Ascending aorta (tissue), 2 donors: ENCODE measurements at places on chromosomes 6 and 20.
A peak's percentile ranks its signal among the peaks of the same experiment; 100 is the strongest.

GRCh38 chr6:38827024-38827423, 111.9 kb downstream of the DNAH8 start:
- DNase-seq = no peak

- no peak for DNase-seq
Measured at GRCh38 chr6:74491844-74492374, 713.9 kb downstream of the COL12A1 start.

DNA sequence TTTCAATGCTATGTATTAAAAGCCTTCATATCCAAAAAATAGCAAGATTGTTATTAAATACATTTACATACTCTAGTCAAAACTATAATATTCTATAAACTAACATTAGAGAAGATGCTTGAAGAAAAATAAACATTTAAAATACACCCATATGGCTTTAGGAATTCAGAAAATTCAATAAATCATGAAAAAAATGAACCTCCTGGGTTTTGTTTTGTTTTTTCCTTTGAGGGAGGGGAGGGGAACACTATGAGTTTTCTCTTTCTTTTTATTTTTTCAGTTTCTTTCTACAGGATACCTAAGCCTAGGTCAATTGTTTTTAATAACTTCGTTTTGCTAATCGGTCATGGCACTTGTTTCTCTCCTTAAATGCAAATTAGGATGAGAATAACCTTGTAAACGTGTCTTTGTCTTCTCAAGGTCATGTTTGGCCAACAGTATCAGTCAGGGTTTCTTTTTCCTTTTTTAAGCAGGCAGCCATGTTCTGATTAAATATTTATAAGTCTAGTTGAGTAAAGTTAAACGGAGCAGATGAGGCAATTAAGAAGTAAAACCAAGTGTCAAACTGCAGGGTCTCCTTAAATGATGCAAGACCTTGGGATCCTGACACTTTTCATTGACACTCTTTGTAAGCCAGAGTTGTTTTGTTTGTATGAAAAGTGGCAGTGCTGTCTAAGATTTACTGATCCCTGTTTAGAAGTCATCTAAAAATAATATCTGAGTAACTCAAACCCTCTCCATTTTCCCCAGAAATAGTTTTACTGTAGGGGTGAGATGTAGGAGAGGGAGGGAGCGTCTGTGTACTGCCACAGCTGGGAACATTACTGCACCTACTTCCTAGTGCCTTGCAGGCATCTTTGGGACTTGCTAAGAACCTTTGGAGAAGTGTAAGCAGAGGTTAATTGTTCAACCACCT, 392.3 kb downstream of the PLCB1 start:
- no peak for DNase-seq

- no peak for DNase-seq
Measured at GRCh38 chr6:135183002-135183531, 2.0 kb downstream of the MYB start.

GRCh38 chr6:11097476-11097875, 3.8 kb downstream of the SMIM13 start:
- DNase-seq = no peak

DNA sequence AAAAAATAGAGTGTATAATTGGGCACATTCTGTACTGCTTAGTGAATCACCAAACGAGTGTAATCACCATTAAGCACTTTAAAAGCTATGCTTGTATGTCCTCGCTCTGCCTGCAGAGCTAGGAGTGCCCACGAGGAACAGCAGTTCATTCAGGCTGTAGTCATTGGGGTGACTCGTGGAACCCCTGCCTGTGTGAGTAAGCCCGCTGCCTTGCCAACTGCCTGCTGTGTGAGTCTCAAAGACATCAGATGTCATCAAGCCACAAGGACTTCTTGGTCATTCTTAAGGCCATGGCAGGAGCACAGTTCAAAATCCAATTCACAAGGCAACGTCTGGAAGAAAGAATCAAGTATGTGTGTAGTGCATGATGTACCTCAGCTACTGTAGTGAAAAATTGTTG, 60.4 kb downstream of the FOXO3 start:
- DNase-seq = peak; percentile 83

DNA sequence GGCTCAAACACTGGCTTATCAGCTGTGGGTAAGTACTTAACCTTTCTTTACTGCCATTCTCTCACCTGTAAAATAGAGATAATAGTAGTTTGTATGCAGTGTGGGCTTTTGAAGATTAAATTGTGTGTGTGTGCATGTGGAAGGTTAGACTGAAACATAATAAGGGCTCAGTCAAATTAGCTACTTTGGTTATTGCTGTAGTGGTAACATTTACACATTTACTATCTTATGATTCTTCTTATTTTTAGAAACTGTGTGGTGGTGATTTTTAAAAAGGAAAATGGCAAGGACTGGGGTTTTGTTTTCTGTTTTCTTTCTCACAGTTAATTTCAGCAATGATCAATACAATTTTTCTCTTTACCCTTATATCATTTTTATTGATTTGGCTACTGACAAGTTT, 206.9 kb downstream of the NKAIN2 start:
- DNase-seq = no peak

DNA sequence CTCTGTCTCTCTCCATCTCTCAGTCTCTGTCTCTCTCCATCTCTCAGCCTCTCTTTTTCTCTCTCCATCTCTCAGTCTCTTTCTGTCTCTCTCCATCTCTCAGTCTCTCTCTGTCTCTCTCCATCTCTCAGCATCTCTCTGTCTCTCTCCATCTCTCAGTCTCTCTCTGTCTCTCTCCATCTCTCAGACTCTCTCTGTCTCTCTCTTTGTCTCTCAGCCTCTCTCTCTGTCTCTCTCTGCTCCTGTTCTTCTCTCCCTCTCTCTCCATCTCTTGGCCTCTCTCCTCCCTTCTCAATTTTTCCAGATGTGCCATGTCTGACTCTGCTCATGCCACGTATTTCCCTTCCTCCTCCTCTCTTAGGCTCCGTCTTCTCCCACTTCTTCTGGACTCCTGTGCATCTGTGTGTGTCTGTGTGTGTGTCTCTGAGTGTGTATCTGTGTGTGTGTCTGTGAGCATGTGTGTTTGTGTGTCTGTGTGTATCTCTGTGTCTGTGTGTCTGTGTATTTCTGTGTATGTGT, 72.7 kb downstream of the SRC start:
- no peak for DNase-seq

DNA sequence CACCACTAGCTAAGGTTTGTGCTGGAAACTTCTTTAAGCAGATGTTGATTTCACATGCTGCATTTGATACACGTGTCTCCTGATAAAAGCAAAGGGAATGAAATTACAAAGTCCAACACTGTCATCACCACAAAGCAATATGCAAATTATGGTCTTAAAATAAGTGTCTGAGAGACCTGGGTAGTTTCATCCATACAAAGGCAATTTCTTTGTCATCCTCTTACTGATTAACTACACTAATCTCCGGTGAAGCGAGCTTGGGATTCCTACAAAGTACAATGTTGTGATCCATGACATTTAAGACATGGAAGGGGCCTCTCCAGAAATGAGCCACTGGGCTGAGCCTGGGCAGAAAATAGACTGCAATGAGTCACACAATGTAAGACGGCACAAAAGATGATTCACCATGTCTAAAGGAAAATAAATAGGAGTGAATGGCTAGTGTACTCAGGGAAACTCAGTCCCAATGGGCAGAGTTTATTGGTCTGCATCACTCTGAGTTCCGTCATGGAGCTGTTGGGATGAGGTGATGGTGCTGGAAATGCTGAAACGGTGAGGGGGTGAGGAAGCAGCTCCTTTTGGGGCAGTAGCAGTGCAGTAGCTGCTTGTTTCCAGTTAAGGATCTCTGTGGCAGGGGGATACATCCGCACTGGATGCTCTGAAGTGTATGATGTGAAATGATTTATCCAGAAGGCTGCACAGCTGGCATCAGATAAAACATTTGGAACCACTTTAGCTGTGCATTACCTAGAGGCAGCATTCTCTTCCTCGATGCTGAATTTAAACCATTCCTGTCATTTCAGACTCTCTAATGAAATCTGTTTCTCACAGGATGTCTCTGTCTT, 103.3 kb downstream of the IBTK start:
- DNase-seq = peak; percentile 15

GRCh38 chr6:14118091-14118439, 493 bp downstream of the CD83 start:
- no peak for DNase-seq

DNA sequence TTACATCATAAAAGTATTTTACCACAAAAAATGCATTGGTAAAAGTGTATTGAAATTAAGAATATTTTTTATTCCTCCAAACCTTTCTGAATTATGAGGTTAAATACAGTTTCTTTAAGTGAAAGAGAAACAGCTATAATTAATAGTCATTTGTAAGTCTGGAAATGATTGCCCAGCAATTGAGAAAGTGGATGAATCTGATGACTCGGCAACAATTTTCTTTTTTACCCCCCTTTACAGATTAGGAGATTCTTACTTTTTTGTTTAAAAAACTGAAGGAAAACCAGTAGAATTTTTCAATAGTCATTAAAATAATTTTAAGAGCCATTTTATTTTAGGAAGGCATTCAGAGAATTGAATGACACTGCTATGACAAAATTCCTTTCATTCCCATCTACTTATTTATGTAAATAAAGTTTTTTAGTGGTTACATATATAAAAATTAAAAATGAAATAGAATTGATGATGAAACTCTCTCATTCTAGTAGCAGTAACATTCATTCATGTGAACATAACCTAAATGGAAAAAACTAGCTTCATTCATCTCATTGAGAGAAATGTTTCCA, 169.6 kb upstream of the PRND start:
- no peak for DNase-seq

GRCh38 chr6:53014744-53015143, 19.7 kb upstream of the GSTA4 start:
- DNase-seq = no peak

DNA sequence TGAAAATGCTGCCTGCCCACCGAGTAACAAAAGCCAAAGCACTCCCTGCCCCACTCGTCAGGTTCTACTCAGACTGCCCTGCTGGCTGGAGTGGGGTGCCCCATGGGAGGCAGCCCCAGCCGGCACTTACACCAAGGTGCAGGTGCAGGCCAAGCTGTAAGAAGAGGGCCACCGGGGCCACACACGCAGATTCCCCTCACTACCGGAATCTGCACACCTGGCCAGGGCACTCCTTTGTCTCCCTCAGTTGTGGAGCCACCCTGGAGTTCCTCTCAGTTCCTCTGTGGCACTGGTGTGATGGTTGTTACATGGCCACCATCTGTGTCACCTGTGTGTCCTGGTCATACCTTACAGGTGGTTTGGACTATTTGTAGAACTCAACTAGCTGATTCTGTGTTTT, 112.4 kb downstream of the FOXO3 start:
- DNase-seq = no peak

DNA sequence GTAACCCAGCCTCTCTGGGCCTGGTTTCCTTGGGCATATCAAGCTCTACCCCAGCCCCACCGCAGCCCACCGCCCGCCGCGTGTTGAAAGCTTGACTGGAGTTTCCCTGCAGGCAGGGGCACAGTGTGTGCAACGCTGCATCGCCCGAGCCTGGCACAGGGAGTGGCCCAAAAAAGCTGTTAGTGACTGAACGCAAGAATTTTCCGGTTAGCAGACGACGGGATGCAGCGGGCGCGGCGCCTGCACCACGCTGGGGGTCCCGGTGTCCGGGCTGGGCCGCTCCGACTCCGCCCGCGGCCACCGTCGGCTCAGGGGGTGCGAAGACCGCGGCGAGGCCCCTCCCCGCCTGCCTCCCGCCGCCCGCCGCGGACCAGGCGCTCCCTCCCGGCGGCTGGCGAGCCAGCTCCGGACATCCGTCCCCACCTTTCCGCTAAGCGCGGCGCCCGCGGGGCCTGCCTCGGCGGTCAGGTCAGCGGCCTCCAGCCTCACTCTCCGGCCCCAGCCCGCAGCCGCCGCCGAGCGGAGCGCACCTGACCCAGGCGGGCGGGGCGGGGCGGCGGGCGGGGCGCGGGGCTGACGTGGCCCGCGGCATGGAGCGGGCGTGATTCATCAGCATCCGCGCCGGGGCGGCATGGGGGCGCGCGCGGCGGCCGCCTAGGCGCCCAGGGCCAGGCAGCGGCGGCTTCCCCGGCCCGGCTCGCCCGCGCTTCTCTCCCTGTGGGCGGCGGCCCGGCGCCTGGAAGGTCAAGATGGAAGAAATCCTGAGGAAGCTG, at the start of gene ARFGEF3:
TSS of gene ARFGEF3 (plus strand) at position 602 of the 773 bp plus-strand sequence. CDS start at position 750, 148 bp downstream.
- peak; percentile 65 for DNase-seq

GRCh38 chr6:7241709-7242645, 71.0 kb downstream of the SSR1 start:
- no peak for DNase-seq

DNA sequence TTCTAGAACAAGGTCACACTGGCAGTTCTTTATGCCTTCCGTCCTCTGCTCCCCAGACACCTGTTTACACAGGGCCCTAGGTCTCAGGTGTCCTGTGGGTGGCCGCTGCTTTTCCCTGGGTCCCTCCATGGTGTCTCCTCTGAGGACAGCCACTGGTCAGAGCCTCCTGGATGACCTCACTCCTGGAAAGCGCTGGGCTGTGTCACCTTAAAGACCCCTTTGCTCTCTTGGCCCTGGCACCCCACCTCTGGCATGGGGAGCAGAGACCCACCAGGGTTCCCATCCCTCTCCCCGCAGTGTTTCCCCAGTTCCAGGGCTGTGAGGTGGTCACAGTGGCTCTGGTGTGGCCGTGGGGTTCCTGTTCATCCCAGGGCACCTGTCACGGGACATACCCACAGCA, 33.9 kb downstream of the NTSR1 start:
- DNase-seq = no peak

GRCh38 chr6:90151576-90152422, 144.8 kb downstream of the BACH2 start:
- DNase-seq = no peak

DNA sequence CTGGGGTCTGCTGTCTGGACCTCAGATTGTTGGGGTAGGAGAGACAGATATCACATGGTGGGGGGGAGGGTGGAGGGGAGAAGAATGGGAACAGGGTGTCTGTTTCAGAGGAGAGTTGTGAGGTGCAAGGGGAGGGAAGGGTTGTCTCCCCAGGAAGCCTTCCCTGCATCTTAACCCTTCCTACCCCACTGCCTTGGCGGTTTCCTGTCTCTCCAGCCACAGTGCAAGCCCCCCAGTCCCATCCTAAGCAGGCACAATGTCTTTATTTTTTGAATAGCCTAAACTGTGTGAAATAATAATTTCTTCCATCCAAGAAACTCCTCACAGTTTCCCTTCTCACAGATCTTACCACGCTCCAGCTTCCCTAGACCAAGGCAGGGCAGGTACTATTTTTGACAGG, 3.5 kb downstream of the FOXP4 start:
- DNase-seq = no peak

DNA sequence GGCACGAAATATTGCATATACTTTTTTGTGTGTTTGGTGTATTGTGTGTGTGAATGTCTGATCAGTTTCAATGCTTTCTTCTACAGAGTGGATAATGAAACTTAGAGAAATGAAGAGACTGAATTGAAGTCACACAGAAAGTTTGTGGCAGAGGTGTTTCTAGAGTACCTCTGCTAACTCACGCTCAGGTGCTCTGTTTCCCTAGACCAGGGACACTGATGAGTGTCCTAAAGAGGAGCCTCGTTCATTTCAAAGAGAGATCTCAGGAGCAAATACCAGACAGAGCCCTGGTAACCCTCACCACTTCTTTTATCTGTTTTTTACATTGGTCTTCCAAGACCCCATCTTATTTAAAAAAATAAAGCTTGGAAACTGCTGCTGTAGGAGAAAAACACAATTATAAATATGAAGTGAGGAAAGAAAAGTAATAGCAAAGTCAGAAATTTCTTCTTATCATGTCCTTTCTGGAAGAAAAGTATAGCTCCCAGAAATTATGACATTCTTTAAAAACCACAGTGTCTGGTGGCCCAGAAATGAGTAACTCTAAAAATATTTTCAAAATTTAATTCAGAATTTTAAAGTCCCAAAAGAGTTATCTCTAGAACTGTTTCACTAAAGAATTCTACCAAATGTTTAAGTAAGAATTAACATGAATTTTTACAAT, 720.6 kb downstream of the RFPL4B start:
- DNase-seq = no peak
